ENCODE measurements at places on chromosomes 3 and 15.

DNA sequence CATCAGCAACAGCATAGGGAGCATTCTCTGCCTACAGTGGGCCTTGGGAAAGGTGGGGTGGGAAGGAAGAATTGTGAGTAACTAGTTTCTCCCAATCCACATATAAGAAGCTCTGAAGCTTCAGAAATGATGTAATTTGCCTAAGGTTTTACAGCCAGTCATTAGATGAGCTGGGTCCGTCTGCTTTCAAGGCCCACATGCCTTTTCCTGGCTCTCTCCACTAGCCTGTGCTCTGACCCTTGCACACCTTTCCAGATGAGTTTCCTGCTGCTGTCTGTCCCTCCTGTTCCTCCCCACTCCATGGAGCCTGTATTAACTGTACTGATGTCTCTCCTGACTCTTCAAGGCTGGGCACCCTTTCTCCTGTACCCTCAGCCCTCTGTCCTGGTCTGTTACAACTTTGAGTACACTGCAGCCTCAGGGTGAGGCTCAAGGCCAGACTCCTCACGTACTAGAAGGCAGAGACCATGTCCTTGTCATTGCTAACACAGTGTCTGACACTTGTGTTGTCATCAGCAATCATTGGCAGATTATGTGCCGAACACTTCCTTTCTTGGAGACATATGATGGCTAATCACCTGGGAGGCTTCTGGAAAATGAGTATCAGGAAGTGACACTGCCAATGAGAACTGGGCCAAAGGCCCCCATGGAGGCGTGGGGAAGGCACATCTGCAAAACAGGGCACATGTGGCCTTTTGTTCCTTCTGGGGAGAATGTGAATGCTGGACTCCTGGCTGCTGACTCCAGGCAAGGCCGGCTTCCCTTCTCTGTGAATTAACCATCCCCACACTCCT, 6.6 kb downstream of the TM6SF1 start:
- no peak for DNase-seq

DNA sequence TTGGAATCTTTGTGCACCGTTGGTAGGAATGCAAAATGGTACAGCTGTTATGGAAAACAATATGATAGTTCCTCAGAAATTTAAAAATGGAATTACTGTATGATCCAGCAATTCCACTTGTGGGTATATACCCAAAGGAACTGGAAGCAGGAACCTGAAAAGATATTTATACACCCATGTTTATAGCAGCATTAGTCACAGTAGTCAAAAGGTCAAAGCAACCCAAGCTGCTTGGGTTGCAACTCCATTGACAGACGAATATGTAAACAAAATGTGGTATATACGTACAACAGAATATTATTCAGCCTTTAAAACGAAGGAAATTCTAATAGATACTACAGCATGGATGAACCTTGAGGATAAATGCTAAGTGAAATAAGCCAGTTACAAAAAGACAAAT, 35.0 kb upstream of the CAPN3 start:
- no peak for DNase-seq

- DNase-seq, result no peak
These were observed 327.3 kb upstream of the SATB1 start for GRCh38 chr3:18752273-18752934.

GRCh38 chr3:119401069-119401468, 62.3 kb downstream of the TMEM39A start:
- no peak for DNase-seq

DNA sequence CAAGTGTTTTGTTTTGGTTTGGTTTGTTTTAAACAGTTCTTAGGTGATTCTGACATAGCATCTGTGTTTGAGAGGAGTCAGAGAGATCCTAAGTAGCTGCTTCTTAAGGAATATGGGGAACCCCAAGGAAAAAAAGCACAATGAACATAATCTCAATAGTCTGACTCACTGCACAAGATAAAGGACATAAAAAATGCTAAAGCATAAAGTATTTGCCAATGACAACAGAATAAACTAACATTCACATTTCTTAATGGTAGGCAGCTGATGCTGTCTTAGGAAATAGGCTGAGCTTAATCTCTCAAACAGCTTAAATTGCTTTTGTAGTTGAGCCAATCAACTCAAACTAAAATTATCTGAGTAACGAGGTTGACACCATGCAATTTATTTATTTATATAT, 2.9 kb downstream of the NCEH1 start:
- no peak for DNase-seq

DNA sequence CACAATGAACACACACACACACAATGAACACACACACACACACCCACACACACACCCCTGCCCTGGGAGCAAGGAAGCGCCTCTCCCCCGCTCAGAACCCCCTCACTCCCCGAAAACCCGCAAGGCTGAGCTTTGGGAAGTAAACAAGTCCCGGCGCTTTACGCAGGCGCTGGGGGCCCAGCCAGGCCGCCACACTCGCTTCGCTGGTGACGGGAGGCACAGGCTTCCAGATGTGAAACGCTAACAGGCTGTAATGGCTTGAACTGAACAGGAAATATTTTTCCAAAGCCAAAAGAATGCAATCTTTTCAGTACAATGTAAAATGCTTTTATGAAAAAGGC, 122.7 kb upstream of the IGF1R start:
- no peak for DNase-seq

DNA sequence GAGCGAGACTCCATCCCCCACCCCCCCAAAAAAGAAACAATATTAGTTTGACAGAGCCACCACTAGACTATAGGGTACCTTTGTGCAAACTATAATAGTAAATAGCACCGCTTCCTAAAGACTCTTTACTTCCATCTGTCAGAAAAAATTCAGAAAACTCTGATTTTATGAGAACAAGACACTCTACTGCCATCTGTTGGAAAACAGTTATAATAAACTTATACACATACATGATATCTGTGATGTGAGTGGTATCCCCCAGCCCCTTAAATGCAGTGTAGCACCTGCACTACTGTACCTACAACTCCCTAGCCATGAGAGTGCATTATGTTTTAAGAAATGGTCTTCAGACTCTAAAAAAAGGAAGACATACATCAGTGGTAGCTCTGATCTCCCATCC, 47.1 kb upstream of the CTDSPL start:
- peak; percentile 36 for DNase-seq

DNA sequence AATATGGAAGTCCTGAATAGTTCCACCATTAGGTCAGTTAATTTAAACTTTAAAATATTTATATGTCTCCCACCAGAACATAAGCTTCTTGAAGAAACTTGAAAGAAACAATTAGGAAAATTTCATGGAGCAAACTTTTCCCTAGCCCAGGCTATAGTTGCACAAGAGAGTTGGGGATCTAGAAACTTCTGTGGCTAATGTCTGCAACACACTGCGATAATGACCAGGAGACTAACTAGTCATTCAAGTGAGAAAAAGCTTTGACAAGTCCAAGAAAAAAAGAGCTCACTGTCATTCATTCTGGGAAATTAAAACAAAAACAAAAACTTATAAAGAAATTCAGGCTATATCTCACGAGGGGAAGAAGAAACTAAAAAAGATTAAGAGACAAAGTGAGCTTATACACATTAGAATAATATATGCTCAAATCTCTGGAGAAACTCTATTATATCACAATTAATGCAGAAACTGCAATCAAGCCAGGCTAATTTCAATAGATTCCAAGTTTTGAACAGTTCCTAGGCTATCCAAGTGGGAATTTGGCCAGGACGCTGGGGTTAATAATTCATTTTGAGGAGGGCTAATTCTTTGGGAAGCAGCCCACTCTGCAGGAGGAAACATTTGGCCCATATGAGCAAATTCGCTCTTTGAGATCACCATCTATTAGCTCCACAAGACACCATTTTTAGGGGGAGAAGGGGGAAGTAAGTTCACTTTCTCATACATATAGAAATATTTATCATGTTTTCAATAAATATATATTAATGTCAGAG, 134.6 kb downstream of the MEIS2 start:
- no peak for DNase-seq

DNA sequence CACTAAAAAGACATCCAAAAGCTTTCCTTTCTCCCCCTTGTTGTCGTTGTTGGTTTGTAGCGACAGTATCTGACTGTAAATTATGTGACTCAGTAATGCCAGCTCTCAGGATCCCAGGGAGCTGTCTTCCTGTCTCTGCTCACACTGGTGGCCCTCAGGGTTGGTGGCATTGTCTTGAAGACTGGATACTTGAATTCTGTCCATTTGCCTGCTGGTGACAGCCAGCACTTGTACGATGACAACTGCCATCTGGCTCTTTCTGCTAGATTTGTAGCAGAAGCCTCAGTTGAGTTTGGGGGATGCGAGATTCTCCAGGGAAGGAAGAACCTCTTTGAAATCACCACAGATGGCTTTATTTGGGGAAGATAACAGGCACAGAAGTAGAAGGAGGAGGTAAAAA, 120.8 kb downstream of the ARPP21 start:
- no peak for DNase-seq

DNA sequence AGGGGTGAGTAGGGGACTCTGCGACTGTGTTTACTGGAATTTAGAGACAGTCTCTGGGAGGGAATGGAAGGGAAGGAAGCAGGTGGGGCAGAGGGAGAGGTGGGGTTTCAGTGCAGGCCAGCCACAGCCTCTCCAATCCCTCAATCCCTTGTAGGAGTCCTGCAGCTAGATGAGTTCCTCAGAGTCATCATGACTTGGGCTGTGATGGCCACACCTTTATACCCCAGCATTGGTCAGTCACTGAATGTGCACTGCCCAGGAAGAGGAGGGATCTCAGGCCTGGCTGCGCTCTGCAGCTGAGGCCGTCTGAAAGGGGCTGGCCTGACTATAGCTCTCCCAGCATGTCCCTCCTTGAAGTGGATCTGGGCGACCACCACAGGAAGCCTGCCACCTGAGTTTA, 67.3 kb upstream of the GLCE start:
- DNase-seq, result no peak

GRCh38 chr15:58043192-58043903, 22.2 kb downstream of the ALDH1A2 start:
- peak; percentile 10 for DNase-seq

DNA sequence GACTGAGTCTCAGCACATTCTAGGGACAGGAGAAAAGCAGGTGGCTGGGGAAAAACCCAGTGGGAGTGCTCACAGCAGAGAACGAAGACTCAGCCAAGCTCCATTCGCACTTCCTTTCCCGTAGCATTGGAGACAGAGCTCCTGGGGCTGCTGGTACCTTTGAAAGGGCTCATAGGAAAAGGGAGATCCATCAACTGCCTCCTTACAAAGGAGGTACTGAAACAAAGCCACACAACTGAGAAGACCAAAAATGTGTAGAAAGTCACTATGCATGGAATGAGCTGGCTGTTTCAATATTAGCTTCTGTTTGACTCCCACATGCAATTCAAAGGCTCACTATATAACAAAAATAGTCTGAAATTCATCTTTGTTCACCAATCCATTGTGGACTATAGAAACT, 16.9 kb downstream of the STIMATE start:
- DNase-seq, result peak; percentile 21

- DNase-seq, result no peak
These were observed 31.6 kb upstream of the FAM174B start for GRCh38 chr15:92687195-92687602.

- no peak for DNase-seq
These were observed 4.0 kb downstream of the SCAANT1 start for GRCh38 chr3:63908081-63908736.

DNA sequence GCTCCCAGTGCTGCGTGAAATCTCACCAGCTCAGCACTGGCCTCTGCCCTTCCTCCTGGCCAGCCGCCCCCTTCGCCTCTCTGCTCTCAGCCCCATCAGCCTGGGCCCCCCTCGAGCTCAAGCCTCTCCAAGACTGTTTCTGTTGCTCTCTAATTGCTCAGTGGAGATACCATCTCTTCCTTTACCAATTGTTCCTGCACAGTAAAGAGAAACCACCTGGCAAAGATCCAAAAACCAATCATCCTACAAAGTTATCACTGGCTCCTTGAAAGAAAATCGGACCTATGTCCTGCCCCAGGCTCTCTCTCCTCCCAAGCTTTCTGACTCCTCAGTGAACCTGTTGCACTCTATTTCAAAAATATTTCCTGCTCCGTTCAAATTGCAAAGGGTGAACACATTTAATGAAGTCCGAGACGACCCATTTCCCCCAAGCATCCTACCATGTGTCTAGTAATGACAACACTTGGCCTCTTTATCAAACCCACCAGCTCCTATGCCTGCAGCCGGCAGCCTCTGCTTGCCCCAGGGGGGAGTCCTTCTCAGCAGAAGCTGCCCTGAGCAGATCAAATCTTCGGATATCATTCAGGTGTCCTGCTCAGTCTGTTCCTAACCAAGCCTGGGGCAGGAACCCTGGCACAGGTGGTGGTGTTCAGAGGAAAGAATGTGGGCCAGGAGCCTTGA, 53.7 kb upstream of the FAM174B start:
- DNase-seq, result no peak

DNA sequence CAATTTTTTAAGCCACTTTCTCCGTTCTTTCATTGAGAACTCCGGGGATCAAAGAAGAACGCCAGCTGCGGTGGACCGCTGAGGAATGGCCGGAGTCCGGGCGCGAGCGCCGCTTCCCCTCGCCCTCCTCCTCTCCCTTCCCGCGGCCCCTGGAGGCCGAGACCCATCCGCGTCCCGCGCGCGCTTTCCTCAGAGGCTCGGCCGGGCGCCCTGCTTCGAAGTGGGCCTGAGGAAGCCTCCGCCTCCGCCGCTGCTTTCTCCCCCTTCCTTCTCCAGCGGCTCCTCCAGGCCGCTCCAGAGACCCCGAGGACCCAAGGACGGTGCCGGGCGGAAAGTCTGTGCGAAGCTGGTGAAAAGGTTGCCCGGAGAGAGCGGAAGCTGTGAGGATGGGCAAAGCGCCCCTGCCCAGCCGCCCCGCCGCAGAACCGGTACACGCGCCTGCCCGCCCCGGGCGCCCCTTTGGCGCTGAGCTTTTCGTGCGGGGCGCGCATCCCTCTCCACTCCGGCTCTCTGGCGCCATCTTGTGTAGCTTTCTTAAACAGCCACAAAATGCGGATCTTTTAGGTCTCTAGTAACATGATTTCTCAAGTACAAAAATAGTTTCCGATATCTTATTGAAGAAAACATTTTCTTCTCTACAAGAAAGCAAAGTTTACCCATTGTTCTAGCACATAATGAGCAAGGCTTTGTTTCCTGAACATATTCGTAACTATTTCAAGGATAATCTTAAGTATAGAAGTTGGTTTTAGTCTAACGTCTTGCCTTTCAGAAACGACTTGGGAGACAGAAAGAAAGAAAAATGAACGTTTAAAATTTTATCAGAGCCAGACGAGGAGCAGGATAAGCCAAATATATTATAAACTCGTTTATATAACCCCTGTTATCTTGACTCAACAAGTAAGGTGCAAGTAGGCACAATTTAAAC, 59.2 kb upstream of the FAM174B start:
- peak; percentile 30 for DNase-seq

- DNase-seq, result no peak
These were observed 67.2 kb downstream of the SQOR start for GRCh38 chr15:45702041-45702440.

Data from MV-4-11 (cell line).